ENCODE measurements at places on chromosomes 11 and 22.

DNA sequence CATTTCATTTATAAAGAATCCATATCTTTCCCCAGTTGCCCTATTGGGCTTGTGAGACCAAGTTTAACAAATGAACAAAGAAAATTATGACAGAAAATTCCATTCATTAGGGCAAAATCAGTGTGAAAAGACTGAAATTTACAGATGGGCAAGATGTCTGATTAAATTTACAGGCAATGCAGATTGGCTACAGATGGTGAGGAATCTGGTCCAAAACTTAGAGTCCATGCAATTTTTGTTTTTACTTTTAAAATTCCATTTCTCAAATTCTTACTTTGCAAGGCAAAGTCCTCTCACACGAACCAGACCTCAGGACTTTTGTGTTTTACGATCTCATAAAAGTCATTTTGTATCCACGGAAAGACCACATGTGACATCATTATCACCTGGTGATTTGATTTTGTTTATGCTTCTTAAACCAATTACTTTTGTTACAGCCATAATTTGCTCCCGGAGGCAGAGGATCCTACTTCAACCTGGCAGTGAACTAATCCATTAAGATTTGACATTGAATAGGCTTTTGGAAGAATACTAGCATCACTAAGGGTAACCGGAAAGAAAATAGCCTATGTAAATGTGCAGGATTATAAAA is 843.7 kb upstream of the CHORDC1 start:
- DNase-seq = no peak

DNA sequence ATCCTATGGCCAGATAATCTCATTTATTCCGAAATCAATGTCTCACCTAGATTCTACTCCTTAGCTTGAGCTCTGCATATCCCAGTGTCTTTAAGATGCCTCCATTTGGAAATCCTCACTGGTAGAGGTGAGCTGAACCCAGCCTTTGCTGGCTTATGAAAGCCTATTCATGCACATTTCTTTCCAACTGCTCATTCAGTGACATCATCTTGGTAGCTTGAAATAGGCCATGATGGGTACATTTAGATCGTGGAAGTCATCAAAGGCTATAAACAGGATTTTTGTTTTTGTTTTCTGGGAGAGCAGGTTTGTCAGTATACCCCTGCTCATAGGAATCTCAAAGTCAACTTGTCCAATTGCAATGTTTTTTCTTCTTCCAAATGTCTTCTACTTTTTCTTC is 6.0 kb downstream of the NXPE1 start:
- DNase-seq = no peak

DNA sequence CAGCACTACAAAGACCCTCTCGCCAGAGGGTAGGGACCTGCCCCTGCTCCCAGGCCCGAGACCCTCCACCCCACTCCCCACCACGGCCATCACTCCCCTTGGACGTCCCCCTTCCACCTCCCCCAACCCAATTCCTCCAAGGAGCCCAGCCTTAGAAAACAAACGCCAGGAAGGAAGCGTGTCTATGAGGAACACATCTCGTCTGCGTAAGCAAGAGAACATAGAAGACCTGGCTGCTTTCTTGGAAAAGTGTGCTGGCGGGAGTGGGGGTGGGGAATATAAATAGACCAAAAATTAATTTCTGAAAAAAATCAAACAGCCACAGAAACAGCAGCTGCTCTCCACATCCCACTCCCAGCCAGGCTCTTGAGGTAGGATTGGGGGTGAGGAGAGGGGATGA is 23.9 kb upstream of the IGSF9B start:
- DNase-seq = no peak

- DNase-seq = no peak
Observed at GRCh38 chr11:30107899-30108298, 91.1 kb upstream of the KCNA4 start.

DNA sequence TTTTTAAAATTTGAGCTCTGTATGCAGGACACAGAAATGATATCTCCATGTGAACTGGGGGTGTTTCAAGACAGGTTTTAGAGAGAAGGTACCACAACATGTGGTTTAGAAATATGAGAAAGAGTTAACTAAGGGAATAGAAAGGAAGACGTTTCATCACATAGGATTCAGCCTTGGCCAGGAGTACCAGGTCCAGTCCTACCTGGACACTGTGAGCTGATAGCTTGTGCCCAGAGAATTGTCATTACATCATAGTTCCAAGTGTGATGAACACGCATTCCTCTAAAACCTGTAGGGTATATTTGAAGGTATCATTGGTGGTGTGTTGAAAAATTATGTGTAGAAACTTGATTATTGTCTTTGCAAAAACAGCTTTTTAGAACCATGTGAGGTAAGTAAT is 1.8 kb downstream of the SLC22A9 start:
- DNase-seq = no peak

GRCh38 chr22:48167238-48167637 is 1404.8 kb downstream of the TBC1D22A start:
- DNase-seq = no peak

- DNase-seq = no peak
Observed at GRCh38 chr11:73173755-73174494, 31.8 kb upstream of the FCHSD2 start.

- no peak for DNase-seq
Observed at GRCh38 chr11:61776561-61777075, 15.8 kb downstream of the TMEM258 start.

- no peak for DNase-seq
Observed at GRCh38 chr22:39090426-39091064, 6.5 kb upstream of the APOBEC3H start.

DNA sequence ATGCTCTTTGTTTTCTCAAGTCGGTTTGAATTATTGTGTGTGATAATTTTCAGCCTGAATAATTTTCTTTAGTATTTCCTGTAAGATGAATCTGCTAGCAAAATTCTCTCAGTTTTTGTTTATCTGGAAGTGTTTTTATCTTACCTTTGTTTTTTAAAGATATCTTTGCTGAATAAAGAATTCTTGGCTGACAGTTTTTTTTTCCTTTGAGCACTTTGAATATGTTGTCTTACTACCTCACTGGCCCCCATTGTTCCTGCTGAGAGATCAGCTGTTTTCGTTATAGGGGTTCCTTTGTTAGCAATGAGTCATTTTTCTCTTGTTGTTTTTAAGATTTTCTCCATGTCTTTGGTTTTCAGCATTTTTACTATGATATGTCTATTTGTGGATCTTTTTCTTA is 63.0 kb downstream of the HORMAD2 start:
- DNase-seq = no peak

GRCh38 chr11:110314366-110315095 is 18.1 kb upstream of the RDX start:
- DNase-seq = no peak

- DNase-seq = no peak
Observed at GRCh38 chr22:31867386-31868153, 76.8 kb upstream of the YWHAH start.

- DNase-seq = no peak
Observed at GRCh38 chr11:119618208-119618909, 110.6 kb downstream of the NECTIN1 start.

- DNase-seq = no peak
Observed at GRCh38 chr11:29306527-29306926, 710.3 kb downstream of the KCNA4 start.

DNA sequence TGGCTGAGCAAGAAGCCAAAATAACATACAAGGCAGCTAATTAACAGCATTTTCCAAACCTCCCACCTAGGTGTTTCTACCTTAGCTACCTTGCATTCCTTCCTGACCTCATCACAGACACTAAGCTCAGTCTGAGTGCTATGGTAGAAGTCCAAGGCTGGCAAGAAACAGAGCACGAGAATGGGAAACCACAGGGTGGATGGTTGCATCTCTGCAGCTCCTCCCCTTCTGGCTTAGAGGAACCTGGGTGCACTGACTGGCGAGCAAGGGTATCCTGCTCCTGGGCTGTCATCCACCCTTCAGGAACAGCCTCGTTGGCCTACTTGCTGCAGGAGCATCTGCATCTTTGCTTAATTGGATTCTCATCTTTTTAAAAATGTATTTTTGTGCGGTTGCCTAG is 73.1 kb upstream of the KIRREL3 start:
- no peak for DNase-seq

DNA sequence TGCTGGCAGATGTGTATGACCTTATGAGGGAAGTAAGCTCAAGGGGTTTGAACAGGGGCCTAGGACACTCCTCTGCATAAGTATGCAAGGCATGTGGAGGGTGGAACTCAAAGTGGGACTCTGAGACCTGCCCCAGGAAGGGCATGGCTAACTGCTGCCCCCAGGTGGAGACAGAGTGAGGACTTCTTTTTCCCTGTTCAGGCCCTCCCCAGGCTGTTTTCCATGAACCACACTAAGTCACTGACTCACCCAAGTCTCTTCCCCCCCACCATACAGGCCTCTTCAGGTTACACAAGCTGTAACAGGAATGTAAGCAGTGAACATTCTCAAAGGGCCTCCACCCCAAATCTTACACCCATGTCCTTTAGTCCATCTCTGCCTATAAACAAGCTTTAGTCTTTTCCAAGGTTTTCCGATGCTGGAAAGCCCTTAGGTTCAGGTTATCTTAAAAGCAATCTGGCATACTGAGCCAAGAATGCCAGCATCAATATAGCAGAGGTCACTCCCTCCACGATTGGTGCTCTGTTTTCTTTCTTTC is 13.1 kb downstream of the EEF1G start:
- peak; percentile 85 for DNase-seq

- no peak for DNase-seq
Observed at GRCh38 chr11:17154409-17155159, 53.2 kb downstream of the PIK3C2A start.

GRCh38 chr11:33652930-33653329 is 47.7 kb downstream of the C11orf91 start:
- no peak for DNase-seq

GRCh38 chr11:132977746-132978145 is 554.6 kb downstream of the OPCML start:
- DNase-seq = no peak

DNA sequence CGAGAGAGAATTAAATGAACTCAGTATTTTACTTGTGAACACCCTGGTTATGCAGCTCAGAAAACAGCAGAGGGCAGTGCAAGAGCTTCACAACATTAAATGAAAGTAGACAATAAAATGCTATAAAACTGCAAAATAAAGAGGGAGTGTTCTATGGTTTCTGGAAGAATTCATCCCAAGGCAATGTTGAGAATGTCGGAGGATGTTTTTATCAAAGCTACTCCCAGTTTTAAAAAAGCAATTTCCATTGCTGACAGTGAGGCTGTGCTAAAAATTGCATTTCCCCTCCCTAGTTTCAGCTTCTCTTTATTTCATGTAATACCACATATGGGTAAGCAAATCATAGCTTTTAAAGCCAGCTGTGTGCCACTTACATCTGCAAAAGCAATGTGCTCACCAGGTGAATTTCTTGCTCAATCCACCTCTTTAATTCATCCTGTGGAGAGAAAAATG is 296.8 kb downstream of the RAB38 start:
- DNase-seq = no peak

GRCh38 chr22:49964136-49965090 is 3.8 kb downstream of the PIM3 start:
- no peak for DNase-seq

DNA sequence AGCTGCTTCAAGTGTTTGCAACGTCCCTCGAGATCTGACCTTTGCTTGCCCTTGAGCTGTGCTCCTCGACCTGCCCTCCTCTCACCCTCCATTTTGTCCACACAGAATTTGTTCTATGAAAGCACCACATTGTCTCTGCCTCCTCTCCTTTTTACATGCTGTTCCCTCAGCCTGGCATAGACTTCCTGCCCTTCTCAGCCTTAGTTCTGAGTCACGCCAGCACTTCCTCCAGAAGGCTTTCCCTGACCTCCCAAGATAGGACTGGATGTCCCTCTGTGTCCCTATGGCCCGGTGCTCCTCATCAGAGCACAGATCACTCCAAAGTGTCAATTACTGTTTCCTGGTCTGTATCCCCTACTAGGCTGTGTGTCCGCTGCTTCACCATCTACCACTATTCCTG is 16.2 kb downstream of the JHY start:
- DNase-seq = no peak

Measured in type B pancreatic cell (in vitro differentiated cells).